ENCODE measurements at places on chromosomes 3 and 15.
A peak's percentile ranks its signal among the peaks of the same experiment; 100 is the strongest.

GRCh38 chr3:16060358-16060852 is 114.1 kb upstream of the GALNT15 start:
- DNase-seq: no peak

DNA sequence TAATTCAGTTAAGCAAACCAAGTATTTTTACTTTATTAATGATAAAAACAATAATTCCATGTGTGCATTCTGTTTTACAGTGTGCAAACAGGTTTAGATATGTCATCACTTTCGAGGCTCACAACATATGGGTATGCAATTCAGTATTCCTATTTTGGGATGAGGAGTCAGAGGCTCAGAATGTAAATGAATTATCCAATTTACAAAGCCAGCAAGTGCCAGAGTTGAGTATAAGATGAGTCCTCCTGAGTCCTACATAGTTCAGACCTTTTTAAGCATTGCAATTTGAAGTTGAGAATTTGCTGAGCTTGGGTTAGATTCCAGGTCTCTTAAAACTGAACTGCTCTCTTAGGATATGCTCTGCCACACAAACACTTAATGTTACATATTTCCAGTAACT is 424.2 kb upstream of the ROBO2 start:
- no peak for DNase-seq

- DNase-seq: peak; percentile 70
Observed at GRCh38 chr3:36911990-36912804, 32.7 kb downstream of the TRANK1 start.

DNA sequence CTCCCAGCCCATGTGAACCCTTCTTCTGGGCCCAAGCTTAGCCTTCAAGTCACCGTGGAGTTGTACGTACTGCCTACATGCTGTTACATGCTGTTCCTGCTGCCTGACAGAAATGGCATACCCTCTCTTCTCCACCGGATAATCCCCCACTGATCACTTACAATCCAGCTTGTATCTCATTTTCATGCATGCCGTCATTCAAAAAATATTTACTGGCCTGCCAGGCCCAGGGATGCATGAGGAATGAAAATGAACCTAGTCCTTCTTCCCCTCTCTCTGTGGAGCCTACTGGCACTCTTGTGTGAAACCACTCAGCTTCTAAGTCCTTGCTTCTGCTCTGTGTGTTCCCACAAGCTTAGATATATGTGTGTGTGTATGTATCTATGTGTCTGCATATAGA is 60.6 kb downstream of the WNT5A start:
- DNase-seq: no peak

- DNase-seq: no peak
Observed at GRCh38 chr15:85607842-85608241, 186.9 kb downstream of the KLHL25 start.

GRCh38 chr15:48974882-48975281 is 11.2 kb upstream of the SHC4 start:
- DNase-seq: no peak

DNA sequence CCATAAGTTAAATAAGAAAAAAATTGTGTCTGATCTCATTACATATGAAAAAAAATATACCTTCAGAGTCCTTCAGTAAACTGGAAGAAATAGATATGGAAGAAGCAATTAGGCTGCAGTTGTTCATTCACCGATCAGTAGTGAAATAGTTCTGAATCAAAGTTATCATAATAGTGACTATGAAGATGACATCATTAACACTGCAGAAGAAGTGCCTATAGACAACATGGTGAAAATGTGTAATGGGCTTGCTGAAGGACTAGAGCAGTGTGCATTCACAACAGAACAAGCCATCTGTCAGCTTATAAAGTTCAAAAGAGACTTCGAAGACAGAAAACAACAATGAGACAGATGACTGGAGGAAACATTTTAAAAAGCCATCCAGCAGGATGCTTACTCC is 144.5 kb downstream of the NAALADL2 start:
- DNase-seq: no peak

DNA sequence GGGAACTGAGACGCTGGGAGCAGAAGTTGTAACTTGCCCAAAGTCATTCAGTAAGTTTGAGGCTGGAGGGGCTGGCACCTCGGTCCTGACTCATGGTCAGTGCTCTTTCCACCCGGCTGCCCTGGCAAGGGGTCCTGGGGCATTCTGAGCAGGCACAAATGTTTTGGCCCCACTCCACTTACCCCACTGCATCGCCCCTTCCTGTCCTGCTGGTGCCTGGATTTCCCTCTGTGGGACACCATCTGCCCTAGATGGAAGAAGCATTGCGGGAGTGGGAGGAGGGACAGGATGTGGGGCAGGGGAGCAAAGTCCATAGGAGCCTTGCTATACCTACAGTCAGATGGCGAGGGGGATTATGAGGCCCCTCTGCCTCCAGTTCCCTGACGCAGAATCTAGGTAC is 4.5 kb downstream of the CORO2B start:
- DNase-seq: no peak

DNA sequence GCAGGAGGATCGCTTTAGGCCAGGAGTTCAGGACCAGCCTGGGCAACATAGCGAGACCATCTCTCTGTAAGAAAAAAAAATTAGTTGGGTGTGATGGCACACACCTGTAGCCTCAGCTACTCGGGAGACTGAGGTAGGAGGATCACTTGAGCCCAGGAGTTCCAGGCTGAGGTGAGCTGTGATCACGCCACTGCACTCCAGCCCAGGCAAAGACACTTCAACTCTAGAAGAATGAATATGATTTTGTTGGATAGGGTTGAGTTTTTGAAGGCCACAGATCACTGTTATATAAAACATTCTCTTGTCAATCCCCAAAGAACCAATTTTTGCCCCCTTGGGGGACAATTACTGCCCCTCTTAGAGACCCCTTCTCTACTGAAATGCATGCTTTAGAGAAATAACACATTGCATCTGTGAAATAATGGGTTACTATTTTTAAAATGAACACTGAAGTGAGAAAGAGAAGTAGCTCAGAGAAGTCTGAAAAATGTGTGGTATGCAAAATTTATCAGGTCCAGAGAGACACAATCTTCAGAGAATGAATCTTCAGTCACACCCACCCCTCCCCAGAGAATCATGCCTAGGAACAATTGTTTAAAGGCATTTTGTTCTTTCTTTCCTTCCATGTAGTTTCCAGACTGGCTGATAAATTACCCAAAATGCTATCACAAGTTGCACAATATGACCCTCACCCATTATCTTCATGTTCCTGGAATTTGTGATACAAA is 42.7 kb downstream of the METTL6 start:
- peak; percentile 48 for DNase-seq

DNA sequence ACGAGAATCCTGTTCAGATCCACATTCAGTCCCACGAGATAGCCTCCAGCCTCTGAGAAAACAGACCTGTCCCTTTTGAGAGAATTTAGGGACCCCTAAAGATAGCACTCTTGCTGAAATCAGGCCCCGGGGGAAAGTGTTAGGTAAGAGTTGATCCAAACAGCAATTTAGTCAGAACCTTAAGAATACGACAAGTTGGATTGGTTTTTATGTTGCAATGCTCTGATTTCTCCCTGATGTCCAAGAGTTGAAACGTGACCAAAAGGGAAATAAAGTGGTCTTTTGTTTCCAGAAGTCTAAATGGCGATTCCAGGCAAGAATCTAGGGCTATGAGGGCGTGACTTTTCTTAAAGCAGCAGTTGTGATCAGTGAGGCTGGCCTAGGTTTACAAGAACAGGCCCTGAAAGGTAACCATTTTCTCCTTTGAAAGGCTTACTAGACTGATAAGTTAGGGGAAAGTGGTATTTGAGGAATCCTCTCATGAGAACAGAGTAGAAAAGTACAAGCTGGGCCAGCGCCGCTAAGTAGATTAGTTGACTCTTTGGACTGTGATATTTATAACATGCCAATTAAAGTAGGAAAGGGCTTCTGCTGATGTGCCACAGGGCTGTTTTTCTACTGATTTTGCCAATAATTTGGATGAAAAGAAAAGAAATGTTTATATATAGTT is 4.9 kb downstream of the MAN2A2 start:
- DNase-seq: no peak

- peak; percentile 65 for DNase-seq
Observed at GRCh38 chr3:123618768-123619484, 34.1 kb upstream of the HACD2 start.

DNA sequence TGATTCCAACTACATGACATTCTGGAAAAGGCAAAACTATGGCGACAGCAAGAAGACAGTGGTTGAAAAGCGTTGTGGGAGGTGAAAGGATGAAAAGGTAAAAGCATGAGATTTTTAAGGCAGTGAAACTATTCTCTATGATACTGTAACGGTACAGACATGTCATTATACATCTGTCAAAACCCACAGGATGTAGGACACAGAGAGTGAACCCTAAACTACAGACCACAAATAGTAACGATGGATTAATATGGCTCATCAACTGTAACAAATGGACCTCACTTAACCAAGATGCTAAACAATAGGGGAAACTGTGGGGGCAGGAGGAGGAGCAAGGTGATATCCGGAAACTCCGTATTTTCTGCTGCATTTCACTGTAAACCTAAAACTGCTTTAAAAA is 39.1 kb downstream of the MYO9A start:
- DNase-seq: no peak

GRCh38 chr3:53815651-53816050 is 30.6 kb downstream of the CHDH start:
- DNase-seq: no peak

DNA sequence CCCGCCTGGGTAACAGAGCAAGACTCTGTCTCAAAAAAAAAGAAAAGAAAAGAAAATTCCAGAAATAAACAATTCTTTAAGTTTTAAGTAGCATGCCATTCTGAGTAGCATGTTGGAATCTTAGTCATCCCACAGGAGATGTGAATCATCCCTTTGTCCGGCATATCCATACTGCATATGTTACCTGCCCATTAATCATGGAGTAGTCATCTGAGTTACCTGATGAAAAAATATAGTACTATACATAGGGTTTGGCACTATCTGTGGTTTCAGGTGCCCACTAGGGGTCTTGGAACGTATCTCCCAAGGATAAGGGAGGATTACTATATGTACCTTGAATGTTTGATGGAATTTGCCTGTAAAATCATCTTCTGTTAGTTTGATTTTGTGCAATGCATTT is 6.3 kb upstream of the CCR4 start:
- no peak for DNase-seq

- no peak for DNase-seq
Observed at GRCh38 chr15:90774731-90775514, 57.8 kb downstream of the BLM start.

DNA sequence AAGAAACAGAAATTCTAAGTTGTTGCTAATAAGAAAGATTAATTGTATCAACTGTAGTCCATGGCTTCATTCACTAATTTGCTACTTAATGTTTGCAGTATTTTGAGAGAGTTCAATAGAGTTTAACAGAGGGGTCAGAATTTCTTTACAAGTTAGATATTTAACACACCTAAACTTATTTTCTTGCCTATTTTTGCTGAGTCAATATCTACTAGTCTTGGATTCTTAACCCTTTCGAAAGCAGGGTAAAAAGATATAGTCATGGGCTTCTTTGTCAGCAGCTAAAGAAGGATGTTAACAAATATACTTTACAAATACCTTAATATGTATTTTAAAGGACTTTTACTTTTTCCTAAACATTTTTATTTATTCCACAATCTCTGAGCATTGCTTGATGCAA is 155.6 kb downstream of the MDFIC2 start:
- no peak for DNase-seq

DNA sequence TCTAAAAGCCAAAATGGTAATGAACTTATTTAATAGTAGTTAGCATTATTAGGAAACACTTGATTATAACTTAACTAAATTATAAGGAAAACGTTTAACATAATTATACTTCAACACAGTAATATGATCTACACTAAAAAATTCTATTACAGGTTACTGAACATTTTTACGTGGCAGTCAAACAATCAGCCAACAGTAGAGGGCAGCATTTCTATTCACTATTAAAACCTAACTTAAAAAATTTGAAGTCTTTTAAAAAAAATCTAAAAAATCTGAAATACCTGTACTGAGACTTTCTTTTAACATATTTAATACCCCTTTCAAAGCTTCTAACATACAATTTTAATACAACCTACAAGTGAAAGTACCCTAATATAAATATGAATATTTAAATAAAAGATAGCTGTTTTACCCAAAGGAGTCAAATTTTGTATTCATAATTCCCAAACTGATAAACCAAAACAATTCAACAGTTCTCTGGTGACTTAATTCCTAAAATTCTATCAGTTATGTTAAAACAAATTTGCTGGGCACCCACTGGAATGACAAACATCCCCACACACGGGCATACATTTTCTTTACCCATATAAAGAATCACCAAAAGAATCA is 41.5 kb downstream of the DLG1 start:
- peak; percentile 61 for DNase-seq

- DNase-seq: no peak
Observed at GRCh38 chr3:16800361-16800760, 84.4 kb upstream of the PLCL2 start.

DNA sequence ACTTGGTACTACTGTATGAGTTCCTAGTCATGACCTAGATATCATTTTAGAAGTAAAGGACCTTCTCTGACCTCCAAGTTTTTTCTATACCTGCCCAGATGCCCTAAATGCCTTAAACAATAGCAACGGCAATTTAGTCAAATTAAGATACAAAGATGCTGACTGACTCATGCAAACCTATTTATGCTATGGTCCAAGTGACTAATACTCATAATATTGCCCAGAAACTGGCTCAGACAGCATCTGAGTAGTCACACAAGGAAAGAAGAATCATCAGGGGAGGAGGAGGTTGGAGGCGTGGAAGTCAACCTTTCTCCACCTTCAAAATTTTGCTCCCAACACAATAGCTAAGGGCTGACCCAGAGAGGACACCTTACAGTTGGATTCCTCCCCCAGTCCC is 6.8 kb downstream of the FYCO1 start:
- DNase-seq: no peak

- DNase-seq: no peak
Observed at GRCh38 chr3:141816958-141817357, 53.8 kb downstream of the GRK7 start.

DNA sequence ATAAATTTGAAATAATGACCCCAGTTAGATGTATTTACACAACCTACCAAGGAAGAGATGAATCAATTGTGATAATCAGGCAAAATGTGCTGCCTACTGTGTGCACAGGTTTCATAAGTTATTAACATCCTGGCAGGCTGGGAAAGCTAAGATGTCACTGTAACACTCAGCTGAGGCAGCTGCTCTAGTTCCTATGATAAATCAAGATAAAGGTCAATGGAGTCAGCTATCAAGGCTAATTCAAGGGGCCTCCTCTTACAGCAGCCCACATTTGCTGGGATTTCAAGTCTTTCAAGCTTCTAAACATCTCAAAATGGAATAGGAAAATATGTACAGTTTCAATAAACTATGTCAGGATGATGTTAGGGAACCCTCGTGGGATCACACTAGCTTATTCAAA is 70.7 kb upstream of the PYGO1 start:
- DNase-seq: no peak

- DNase-seq: peak; percentile 39
Observed at GRCh38 chr3:72576563-72576962, 271.7 kb downstream of the SHQ1 start.

GRCh38 chr3:54347933-54348332 is 225.6 kb downstream of the CACNA2D3 start:
- no peak for DNase-seq

DNA sequence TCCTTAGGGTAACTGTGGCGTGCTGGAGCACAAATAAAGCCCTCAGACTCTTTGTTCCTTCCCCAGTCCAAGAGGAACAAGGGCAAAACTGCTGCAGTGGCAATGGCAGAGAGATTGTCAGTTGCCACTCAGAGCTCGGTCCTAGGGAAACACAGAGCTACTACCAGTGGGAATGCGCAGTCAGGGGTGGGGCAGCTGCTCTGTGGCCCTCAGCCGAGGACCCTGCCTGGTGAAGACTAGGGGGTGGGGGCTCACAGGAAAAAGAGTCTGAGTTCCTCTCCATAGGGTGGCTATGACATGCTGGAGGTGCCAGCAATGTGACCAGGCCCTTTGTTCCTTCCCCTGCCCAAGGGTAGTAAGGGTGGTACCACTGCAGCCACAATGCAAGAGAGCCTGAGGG is 43.8 kb downstream of the TMCO5A start:
- no peak for DNase-seq
